ENCODE measurements at places on chromosomes 5 and 9.

GRCh38 chr5:138611678-138612218, 36.5 kb upstream of the HSPA9 start:
- DNase-seq, result no peak

- no peak for DNase-seq
These were observed 6.2 kb upstream of the TAF11L13 start for GRCh38 chr5:17625686-17626085.

GRCh38 chr9:78368236-78368635, 71.3 kb downstream of the PSAT1 start:
- no peak for DNase-seq

GRCh38 chr5:33048315-33048714, 337.2 kb downstream of the NPR3 start:
- DNase-seq, result no peak

DNA sequence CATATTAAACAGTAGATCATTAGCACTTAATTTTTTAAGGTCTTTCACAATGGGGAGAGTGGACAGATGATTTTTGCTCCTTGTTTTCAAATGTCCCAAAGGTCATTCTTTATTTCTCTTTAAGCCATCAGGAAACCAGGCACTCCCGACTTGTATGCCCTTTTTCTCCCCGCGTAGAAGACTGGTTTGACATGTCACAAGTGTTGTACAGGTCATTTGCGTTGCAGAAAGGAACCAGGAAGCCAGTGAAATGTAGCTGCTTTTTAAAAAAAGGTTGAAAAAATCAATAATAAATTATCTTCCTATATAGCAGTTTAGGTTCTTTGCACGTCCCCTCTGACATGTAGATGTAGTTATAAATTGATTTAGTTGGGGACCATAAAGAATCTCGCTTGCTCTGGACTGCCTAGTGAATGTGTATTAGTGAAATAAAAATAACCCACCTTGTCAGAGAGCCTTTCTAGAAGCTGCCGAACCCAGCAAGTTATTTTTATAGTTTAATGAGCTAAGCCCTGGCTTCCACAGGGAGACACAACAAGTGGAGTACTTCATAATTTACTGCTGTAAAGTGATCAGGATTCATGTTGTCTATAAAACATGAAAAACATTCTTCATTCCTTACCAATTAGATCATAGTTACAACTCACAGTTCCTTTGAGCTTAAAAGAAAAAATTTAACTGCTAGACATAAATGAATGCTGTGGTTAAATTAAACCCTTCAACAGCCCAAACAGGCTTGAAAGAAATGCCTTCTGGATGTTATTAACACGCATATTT, 404.6 kb downstream of the CSNK1G3 start:
- no peak for DNase-seq

- DNase-seq, result no peak
These were observed 951.1 kb upstream of the DMAC1 start for GRCh38 chr9:8750639-8751051.

GRCh38 chr5:139105621-139106071, 92.5 kb downstream of the SIL1 start:
- no peak for DNase-seq

DNA sequence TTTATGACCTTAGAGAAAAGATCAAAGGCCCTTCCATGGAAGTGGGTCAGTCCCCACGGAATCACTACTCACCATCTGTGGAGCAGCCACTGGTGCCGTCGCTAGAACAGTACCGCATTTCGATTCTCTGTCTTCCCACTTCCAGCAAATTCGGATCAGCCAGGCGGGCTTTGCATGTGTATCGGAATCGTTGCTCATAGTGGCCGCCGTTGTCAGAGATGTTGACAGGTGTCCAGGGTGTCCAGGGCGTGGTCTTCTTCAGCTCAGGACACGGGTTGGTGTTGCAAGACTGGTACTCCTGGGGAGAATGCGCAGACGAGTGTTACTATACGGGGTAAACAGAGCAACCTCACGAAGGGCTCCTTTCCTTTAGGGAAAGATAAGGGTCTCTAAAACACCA, 479.5 kb downstream of the SEMA5A start:
- DNase-seq, result no peak

GRCh38 chr9:136542241-136543040, 3.4 kb downstream of the NOTCH1 start:
- no peak for DNase-seq

DNA sequence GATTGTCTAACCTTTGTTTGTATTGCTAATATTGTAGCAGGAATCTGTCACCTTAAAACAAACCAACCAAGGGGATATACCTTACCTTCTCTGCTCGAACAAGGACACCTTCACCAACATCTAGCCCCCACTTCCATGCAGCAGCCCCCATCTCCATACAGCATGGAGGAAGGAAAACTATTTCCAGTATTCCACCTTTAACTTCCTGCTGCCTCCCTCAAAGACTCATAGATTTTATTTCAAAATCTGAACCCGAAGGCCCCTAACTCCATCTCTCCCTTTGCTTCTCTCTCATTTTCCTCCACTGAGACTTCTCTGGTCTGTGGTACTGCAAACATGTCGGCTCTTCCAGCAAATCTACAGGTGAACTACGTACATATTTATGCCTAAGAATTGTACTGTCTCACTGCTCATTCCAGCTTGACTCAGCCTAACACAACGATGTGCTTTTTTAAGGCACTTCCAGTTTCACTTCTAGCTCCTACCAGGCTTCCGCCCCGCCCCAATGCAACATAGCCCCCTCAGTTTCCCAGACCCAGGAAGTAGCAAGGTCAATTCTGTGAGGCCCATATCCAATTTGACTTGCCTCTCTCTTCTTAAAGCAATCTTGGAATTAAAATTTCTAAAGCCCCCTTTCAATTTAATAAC, 70.7 kb upstream of the RNF38 start:
- DNase-seq, result no peak

DNA sequence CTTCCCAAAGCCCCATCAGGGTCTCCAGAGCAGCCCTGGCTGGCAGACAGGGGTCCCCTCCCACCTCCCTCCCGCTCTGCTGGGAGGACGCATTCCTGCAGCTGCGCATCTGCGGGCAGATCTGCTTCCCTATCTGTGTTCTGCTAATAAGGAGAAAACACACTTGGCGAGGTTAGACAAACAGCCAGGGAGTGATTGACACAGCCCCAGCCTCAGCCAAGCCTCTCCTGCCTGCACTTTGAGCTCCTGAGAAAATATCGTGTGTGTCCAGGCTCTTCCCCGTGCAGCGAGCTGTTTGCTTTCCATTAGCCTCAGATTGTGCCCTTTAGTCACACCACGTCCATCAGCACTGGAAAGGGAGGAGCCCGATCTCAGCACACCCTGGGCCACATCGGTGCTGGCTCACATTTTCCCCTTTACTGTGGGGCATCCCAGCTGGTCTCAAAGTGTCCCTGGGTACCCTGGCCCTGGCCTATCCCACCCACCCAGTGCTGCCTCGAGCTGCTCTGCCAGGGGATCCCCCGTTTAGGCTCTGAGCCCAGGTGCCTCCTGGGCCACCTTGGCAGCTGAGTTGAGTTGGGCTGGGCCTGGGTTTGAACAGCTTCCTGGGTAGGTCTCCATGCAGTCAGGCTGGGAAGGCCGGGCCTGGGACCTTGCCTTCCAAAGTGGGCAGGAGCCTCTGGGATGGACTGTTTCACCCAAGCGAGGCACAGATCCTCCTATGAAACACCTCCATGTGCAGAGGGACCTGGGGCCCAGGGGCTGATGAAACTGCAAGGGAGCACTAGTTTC, 61.1 kb downstream of the BARX1 start:
- DNase-seq, result no peak

GRCh38 chr9:557601-558201, 283.8 kb upstream of the DMRT1 start:
- no peak for DNase-seq

- no peak for DNase-seq
These were observed 121.1 kb downstream of the NUDT12 start for GRCh38 chr5:103441523-103441922.

DNA sequence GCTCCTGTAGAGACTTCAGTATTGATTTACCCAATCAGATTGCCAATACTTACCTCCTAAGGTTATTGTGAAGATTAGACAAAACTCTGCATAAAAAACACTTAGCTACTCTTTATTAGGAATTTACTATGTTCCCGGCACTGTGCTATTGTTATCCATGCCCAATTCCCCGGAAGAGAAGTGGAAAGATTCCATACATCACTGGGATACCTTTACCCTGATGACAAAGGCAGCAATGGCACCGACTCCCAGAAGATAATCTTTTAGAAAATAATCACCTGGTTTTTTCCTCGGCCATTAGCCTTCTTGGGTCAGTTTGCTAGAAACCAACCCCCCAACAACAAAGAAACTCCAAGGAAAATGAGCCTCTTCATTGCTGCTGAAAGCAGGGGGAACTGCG, 226.0 kb downstream of the SNX18 start:
- DNase-seq, result no peak

GRCh38 chr5:114007678-114008077, 354.2 kb upstream of the KCNN2 start:
- no peak for DNase-seq

DNA sequence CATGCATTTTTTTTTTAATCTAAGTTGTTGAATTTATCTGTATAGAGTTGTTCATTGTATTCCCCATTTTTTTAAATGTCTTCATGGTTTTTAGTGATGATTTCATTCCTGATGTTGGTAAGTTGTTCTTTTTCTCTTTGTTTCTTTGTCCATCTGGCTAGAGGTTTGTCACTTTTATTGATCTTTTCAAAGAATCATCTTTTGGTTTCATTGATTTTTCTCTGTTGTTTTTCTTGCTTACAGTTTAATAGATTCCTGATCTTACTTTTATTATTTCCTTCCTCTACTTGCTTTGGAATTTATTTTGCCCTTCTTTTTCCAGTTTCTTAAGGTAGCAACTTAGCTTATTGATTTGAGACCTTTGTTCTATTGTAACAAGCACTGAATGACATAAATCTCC, 114.2 kb downstream of the AOPEP start:
- no peak for DNase-seq

GRCh38 chr5:57267805-57268204, 93.9 kb downstream of the GPBP1 start:
- no peak for DNase-seq

GRCh38 chr5:8689773-8690172, 820.8 kb downstream of the MTRR start:
- no peak for DNase-seq

DNA sequence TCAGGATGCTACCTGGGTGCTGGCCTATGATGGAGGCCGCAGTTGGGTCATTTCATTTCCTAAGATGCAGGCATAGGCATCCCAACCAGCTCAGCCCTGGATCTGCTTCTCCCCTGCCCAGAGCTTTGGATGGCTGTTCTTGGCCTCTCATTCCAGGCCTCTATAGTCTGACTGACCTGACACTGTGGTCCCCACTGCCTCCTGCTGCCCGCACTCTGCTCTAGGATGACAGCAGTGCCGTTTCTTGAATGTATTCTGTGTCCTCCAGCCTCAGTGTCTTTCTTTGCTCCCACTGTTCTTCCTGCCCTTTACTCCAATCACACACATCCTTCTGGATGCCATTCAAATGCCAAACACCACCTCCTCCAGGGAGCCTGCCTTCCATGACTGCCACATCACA, 235.7 kb downstream of the HSPA4 start:
- DNase-seq, result no peak

GRCh38 chr9:110880189-110880588, 158.1 kb downstream of the LPAR1 start:
- no peak for DNase-seq

GRCh38 chr9:124022201-124023121, 10.9 kb downstream of the LHX2 start:
- no peak for DNase-seq

GRCh38 chr9:71690689-71691435, 77.5 kb downstream of the CEMIP2 start:
- no peak for DNase-seq

GRCh38 chr9:37061768-37062167, 27.7 kb upstream of the PAX5 start:
- no peak for DNase-seq

DNA sequence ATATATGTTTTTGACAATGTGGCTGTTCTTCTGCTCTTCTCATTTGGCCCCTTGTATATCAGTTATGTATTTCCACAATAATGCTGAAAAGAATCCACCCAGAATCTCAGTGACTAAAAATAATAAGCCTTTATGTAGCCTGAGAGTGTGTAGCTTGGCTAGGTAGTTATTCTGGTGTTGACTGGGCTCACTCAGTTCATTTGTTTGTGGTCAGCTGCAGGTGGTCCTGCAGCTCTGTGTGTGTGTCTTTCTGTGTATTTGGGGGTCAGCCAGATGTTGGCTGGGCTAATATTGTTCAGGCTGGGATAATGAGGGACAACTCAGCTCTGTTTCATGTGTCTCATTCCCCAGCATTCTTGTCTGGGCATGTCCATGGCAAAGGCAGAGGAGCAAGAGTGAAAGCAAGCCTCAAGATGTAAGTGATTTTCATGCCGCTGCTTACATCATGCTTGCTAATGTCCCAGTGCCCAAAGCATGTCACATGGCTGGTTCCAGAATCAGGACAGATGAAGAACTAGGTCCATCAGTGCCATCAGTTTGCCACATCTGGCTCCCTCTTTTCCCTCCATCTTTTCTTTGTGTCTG, 162.8 kb downstream of the KCTD16 start:
- no peak for DNase-seq

- no peak for DNase-seq
These were observed 24.3 kb upstream of the SLIT3 start for GRCh38 chr5:169325273-169325672.

GRCh38 chr9:124251605-124252378, 6.0 kb upstream of the NEK6 start:
- no peak for DNase-seq

DNA sequence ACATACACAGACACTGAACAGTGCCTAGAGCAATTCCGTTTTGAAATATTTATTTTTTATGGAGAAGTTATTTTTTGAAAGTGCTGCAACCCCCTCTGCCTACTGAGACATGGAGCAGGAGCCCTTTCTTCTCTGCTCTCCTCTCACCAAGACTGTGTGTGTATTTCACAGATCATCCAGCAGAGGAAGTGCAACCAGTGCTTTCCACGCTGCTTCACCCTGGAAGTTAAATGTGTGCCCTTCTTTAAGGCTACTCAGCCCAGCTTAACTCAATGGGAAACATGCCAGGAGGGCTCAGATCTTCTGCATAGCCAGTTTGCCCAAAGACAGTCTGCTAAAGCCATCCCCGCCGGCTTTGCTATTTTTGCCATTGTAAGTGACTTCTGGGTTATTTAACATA, 606.3 kb downstream of the TLE1 start:
- no peak for DNase-seq

GRCh38 chr9:15416880-15417279, 5.8 kb upstream of the SNAPC3 start:
- no peak for DNase-seq

DNA sequence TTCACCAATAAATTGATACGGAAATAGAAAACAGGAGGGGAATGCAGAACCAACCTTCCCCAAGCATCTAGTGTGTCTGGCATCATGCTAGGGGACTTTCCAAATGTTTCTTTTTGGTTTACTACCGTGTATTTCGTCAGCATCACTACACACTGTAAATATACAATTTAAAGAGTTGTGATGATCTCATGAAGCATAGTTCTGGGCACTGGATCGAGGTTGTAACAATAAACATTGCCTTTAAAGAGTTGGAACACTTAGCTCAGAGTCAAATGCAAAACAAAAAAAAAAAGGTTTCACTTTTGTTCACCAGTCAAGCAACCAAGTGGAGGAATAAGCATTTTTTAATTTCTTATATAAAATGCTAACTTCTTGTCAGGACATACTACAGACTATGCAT, 2.9 kb upstream of the SCAI start:
- DNase-seq, result no peak
